ENCODE measurements at places on chromosomes 5 and 9. TPM values are rescaled to one million over a fixed set of nuclear protein-coding genes. Genes with fewer than 3 reads are reported as not detected.

GRCh38 chr5:59430066-59430685 lies 463.4 kb downstream of the PDE4D start:
- DNase-seq, result no peak

SH3TC2 gene
- 13.4 TPM for total RNA-seq

HAPLN1 gene
- 0.43 TPM for total RNA-seq

DOCK2 gene
- total RNA-seq, result 7.3 TPM

DNA sequence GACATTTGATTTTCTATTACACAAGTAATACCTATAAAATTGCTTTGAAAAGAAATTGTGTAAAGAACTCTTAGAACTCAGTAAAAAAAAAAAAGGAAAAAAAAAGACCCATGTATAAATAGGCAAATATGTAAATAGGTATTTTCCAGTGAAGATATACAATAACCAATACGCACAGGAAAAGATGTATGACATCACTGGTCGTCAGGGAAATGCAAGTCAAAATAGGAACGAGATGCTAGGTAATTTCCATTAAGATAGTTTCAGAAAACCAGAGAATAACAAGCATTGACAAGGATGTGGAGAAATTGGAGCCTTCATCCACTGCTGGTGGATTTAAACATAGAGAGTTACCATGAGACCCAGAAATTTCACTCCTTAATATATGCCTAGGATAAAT lies 708.8 kb downstream of the MTRR start:
- DNase-seq, result peak; percentile 11

CLIC3 gene
- 43.2 TPM for total RNA-seq

DNA sequence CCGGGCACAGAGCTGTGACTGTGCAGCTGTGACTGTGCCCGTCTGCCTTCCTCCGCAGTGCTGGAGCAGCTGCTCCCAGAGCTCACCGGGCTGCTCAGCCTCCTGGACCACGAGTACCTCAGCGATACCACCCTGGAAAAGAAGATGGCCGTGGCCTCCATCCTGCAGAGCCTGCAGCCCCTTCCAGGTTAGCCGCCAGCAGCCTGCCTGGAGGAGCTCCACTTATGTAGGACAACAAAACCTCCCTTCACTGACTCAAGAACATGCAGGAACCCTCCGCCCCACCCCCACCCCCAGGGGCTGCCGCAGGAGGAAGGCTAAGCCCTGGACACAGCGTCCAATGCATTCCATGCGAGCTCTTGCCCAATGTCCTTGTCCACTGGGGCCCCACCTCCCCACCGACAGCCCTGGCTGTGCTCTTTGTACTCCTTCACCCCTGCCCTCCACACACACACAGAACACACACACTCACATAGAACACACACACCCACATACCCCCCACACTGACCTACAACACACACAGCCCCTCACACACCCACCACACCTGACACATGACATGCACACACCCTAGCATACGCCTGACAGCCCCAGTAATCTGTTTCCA lies 27.9 kb downstream of the AFAP1L1 start:
- no peak for DNase-seq

- no peak for DNase-seq
Measured at GRCh38 chr9:132712753-132713152, 42.5 kb downstream of the GTF3C4 start.

DNA sequence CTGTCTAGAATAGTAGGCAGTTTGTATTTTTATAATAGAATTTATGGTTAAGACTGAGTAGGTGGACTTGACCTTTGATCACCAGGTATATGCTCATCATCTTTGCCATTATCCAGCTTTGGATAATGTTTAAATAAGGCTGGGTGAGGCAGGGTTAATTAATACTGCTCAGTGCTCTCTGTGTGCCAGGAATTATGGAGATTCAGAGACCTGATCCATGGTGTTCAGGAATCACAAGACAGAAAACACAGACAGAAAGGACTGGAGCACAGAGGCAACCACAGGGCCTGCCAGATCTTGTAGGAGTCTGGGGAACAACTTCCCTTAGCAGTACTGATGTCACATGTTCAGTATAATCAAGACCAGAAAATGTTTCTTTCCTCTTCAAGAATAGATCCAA lies 186.3 kb upstream of the ADCY2 start:
- no peak for DNase-seq

GRCh38 chr5:124056991-124057723 lies 545.2 kb downstream of the CSNK1G3 start:
- DNase-seq, result no peak

DNA sequence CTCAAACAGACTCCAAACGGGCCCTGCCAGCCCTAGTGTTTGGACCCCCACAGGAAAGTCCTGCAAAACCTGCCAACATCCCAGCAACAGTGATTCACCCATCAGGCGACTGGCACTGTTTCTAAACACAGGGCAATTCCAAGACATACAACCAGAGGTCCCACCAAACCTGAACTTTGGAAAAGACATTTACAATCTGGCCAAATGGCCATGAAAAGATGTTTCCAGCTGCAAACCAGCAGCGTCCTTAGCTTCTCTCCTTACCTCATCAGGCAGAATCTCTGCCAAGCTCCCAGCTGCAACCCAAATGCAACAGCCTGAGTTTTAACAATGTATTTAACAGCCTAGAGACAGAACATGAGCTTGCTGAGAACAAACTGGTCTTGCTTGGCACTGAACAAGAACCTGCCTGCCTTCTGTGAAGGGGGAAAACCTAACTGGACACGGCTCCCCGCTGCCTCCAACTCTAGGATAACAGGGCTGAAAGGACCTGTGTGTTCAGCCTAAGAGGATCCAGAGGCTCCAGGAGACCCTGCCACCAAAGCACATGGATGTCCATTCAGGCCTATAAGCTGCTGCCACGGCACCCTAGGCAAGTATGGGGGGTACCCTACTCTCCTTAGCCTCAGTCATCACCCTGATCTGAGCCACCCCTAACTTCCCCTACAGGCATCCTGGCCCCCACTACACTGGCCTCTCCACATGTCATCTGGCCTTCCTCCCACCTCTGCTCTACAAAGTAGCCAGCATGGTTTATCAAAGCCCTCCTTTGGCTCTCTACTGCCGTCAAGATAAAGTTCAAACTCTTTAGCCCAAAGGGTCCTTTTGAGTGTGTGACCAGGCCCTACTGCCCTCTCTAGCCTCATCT lies 5.6 kb downstream of the P4HA2 start:
- DNase-seq, result peak; percentile 87

DNA sequence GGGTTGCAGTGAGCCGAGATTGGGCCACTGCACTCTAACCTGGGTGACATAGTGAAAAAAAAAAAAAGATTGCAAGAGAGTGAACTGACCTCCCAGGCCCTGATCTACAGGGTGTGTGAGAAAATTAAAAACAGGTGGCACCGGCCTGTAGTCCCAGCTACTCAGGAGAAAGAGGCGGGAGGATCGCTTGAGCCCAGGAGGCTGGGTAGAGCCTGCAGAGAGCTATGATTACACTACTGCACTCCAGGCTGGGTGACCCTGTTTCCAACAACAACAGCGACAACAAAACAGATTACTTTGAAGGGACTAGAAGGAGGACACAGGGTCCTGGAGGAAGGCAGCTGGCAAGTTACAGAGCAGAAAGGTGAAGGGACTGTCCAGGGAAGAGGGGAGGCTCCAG lies 42.2 kb upstream of the FABP6 start:
- no peak for DNase-seq

GRCh38 chr5:148090146-148090772 lies 26.5 kb downstream of the SPINK5 start:
- no peak for DNase-seq

DNA sequence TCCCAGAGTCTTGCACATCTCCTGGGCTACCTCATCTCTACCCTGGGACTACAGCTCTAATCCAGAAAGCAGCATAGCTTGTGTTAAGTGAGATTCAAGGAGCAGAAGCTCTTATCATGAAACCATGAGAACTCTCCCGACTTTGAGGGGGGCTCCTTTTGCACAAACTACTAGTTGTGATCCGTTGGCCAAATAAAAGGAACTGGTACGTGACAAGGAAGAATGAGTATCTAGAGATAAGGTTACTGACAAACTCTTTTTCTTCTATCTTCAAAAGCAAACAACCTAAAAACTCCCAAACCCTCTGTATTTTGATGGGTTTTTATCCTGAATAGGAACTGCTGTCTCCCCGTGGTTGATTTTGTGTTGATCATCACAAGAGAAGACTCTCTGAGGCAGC lies 168.5 kb downstream of the SLC24A2 start:
- no peak for DNase-seq

- no peak for DNase-seq
Measured at GRCh38 chr9:134688661-134689320, 47.2 kb downstream of the COL5A1 start.

AQP3 gene
- 0.97 TPM for total RNA-seq

GRCh38 chr5:69042915-69043654 lies 50.7 kb upstream of the SLC30A5 start:
- peak; percentile 95 for DNase-seq

CNTNAP3 gene
- 0.64 TPM for total RNA-seq

- DNase-seq, result no peak
Measured at GRCh38 chr5:133147411-133147810, 95.6 kb downstream of the HSPA4 start.

- DNase-seq, result peak; percentile 52
Measured at GRCh38 chr5:80474929-80475328, 13.0 kb upstream of the FAM151B start.

DNA sequence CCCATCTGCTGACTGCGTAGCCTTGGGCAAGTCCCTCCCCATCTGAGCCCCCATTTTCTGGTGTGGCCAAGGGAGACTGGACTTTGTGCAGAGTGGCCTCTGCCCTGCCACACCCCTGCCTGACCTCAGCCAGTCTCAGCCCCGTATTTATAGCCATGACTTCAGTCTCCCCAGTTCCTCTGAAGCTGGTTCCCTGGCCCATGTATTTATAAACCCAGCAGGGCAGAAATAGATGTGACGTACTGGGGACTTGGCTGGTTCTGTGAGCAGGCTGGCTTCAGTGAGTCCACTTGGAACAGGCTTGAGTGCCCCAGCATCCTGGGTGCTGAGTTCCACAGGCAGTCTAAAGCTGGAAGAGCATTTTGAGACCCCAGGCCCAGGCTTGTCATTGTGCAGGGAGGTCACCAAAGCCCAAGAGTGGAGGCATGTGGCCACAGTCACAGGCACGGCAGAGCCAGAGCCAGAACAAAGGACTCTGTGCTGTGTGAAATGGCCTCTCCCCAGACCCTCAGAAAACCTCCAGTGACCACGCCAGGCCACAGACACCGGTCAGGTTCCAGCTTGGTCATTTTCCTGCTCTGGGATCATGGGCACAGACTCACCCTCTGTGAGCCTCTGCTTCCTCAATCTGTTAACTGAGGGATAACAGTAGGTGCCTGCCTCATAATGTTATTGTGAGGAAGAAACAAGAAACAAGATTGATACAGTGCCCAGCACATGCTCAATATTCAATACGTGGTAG lies 30.4 kb upstream of the SYNPO start:
- DNase-seq, result no peak

DNA sequence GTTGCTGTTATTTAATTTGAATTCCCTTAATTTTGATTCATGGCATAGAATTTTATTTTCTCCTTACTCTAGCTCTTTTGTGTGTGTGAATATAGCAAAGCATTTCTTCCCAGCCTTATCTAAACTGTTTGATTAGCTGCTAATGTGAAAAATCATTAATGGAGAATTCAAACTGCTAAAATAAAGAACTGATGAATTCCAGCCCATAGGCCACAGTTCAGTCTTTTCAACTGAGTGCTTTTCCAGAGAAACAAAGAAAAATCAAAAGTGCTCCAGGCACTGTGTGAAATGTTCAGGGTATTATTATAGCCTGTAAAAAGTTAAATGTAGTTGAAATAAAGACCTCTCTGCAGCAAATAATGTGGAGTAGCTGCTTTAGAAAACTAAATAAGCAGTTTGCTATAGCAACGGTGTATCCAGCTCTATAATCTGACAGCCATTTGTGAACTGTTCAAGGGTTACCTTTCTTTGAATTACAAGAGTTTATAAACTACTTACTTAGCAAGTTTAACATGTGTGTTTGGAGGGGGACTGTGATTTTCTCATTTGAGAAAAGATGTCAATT lies 123.8 kb downstream of the GIN1 start:
- no peak for DNase-seq

GRCh38 chr5:91293131-91293530 lies 90.0 kb downstream of the ARRDC3 start:
- peak; percentile 57 for DNase-seq

- DNase-seq, result no peak
Measured at GRCh38 chr5:7464182-7464581, 68.2 kb downstream of the ADCY2 start.

PCDHA1 gene
- under 0.01 TPM for total RNA-seq

GRCh38 chr5:172668594-172669071 lies 27.6 kb downstream of the NEURL1B start:
- DNase-seq, result no peak

- DNase-seq, result peak; percentile 48
Measured at GRCh38 chr9:115132648-115133047, 14.7 kb upstream of the TNC start.

DNA sequence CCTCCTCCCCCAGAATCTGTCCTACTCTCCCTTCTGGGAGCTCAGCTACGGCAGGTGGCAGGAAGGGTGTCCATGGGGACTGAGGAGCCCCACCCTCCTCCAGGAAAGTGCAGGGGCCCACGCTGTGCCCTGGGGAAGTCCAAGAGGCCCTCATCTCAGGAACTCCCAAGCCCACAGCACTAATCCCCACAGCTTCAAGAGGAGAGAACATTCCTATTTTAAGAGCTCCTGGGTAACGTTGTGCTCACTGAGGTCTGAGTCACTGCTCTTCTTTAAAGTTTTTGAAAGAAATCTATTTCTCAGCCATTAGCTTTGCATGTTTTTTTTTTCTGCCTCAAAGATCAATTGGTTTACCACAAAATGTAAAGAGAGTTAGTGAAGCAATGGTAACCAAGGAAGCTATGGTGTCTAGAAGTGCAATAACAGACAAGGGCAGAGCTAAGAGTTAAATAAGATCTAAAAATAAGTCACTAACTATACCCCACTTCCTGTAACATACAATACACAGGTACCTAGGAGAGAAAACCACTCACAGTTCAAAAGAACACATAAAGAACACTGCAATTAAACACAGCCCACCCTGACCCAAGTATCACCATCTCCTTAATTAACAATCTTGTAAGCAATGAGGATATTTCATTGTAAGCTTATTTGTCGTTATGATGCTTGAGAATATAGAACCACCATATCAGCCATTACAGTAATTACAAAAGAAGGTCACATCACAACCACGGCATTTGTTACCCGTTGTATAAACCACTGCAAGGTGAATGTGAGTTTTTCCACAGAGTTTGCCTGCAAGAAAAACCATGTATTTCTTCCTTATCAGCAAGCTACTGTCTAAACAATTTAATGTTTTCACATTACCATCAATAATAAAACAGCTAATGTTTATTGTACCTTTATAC lies 382.3 kb upstream of the SLC30A5 start:
- DNase-seq, result no peak

- no peak for DNase-seq
Measured at GRCh38 chr9:34653151-34654072, 1.4 kb downstream of the IL11RA start.

DNA sequence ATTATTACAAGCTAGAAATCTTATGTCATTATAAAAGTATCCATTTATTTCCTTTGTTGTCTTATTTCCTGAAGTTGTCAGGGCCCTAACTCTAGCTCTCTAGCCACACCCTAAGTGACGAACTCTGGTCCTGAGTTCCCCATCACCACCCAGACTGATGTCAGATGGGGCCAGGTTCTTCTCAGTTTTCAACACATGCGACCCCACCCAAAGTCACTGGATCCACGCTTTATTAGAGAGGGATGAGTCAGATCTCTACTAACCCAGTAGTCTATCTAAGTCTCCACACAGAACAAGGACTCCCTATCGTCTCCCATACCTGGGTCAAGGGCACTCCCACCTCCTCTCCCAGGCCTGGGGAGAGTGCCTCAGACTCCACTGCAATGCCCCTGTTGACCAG lies 6.8 kb upstream of the FEM1C start:
- peak; percentile 57 for DNase-seq

All from fibroblast of villous mesenchyme (primary cell).